ENCODE measurements at places on chromosomes 2 and 18. TPM values are rescaled to one million over a fixed set of nuclear protein-coding genes. Genes with fewer than 3 reads are reported as not detected.

The NEU2 gene
- total RNA-seq, result not detected

The DYSF gene
- not detected for total RNA-seq

The SLC9A4 gene
- total RNA-seq, result not detected

The SRD5A2 gene
- total RNA-seq, result not detected

DNA sequence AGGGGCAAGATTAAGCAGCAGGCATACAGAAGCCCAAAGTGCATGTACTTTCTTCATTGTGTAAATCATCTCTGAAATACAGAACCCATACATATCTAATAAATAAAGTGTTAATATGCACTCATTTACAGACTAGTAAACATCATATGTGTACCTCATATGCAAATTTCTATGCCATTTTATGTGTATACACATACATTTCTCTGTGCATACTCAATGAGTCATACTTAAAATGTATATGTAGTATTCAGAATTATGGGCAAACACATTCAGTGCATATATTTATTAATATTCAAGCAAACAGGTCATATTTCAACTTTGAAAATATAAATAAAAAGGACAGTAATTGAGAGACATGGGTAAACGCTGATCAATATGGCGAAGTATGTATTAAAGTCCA, 50.5 kb downstream of the TFPI start:
- DNase-seq, result no peak

DNA sequence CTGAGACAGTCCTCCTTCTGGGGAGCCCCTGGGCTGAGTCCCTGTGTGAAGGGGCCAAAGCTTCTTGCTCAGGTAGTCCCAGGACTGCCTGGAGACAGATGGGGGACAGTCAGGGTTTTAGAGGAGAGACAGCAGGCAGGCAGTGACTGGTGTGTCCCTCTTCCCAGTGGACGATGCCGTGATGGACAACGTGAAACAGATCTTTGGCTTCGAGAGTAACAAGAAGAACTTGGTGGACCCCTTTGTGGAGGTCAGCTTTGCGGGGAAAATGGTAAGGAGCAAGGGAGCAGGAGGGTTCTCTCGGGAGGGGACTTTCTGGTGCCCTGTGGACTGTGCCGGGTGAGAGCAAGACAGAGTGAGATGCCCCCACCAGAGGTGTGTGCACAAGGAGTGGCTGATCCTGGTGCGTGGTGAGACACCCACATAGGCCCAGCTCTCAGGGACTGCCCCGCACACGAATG, 74.8 kb downstream of the DYSF start:
- DNase-seq, result no peak

- DNase-seq, result no peak
These were observed 29.6 kb downstream of the CYRIA start for GRCh38 chr2:16635791-16636699.

- no peak for DNase-seq
These were observed 28.7 kb upstream of the MARCO start for GRCh38 chr2:118913131-118913802.

GRCh38 chr18:37636831-37637477, 71.4 kb upstream of the CELF4 start:
- DNase-seq, result no peak

GRCh38 chr18:23540867-23541266, 37.6 kb downstream of the RMC1 start:
- peak; percentile 26 for DNase-seq

All from activated T-helper 1 cell treated with anti-CD3 and anti-CD28 coated beads, Interleukin-12 subunit alpha, Interleukin-12 subunit beta, Interleukin-2, Interleukin-4 antibody, amounts not matched to agents 30 ng/mL and 10 ng/mL and 1 ng/mL, durations not matched to agents 14 hours and 24 hours and 36 hours (primary cell).